ENCODE measurements at places on chromosomes 4 and X. TPM values are rescaled to one million over a fixed set of nuclear protein-coding genes. Genes with fewer than 3 reads are reported as not detected.
A peak's percentile ranks its signal among the peaks of the same experiment; 100 is the strongest.

- no peaks in the 10 kb centered on the region for H3K36me3 ChIP-seq
- H3K4me3 ChIP-seq, result no peak overlapping the region
- peaks cover 2% of the 10 kb centered on the region for H3K27me3 ChIP-seq
- no peak for DNase-seq
- no peaks in the 10 kb centered on the region for H3K4me1 ChIP-seq
- H3K27ac ChIP-seq, result no peak overlapping the region
These were observed 131.6 kb upstream of the SCML1 start for GRCh38 chrX:17605676-17606075.

DNA sequence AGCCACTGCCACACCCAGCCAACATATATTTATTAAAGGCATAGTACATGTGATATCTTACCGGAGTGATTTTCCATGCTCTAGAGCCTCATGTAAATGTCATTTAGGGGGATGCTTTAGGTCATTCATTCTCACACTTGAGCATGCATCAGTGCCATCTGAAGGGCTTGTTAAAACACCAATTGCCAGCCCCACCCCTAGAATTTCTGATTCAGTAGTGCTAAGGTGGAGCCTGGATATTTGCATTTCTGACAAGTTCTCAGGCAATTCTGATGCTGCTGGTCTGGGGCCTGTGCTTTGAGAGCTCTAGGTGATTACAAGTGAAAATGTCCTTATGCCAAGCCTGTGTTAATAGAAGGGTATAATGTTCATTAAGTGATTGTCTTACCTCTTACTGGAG, 107.7 kb downstream of the PHEX start:
- H3K27me3 ChIP-seq, result no peaks in the 10 kb centered on the region
- H3K27ac ChIP-seq, result no peak overlapping the region
- DNase-seq, result no peak
- no peak overlapping the region for H3K4me3 ChIP-seq
- H3K4me1 ChIP-seq, result peaks cover 13% of the 10 kb centered on the region

GRCh38 chr4:140579278-140579677, 10.5 kb upstream of the UCP1 start:
- no peaks in the 10 kb centered on the region for H3K36me3 ChIP-seq
- H3K27me3 ChIP-seq, result peaks cover 30% of the 10 kb centered on the region
- H3K27ac ChIP-seq, result no peak overlapping the region
- no peak overlapping the region for H3K4me3 ChIP-seq

DNA sequence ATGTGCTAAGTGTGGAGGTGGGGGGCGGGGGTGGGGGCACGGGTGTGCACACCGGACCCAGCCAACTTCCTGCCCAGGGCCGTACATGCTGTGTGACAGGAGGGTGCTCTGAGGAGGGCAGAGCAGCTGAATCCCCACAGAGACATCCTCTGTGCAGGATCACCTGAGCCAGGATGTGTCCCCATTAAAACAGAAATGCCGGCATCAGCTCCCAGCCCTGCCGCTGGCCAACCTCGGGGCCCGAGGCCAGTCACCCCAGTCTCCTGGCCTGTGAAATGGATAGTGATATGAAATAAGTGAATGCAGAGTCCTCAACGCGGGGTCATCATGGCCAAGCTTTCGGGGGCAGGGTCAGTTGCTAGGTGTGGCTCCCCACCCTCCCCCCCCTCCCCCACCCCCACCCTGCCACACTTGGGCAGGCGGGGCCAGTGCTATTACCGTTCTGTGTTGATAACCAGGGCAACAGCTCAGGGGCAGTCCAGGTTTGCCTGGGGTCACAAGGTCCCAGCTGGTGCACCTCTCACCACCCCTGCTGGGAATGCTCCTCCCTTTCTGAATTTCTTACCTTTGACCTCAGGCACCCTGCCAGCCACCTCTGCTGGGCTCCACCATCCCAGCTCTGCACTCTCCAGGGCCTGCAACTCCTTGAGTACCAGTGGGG, 227.2 kb upstream of the PSAPL1 start:
- no peaks in the 10 kb centered on the region for H3K27me3 ChIP-seq
- H3K4me1 ChIP-seq, result no peaks in the 10 kb centered on the region
- H3K27ac ChIP-seq, result no peak overlapping the region

DNA sequence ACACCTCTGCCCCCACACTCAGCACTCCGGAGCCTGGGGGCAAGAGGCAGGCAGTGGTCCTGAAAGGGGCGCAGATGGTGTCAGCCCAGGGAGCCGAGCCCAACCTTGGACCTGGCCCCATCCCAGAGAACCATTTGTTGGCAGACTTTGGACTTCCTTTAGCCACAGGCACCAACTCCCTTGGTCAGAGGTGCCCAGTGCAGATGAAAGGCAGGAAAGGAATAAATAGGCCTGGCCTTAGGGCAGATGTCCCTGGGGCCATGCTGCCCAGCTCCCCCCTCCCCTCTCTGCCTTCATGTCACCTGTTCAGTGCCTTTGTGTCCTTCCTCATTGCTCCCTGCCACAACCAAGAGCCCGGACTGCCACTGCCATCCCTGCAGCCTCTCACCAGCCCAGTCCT, 52.8 kb downstream of the SEL1L3 start:
- no peak overlapping the region for H3K4me3 ChIP-seq
- no peak overlapping the region for H3K27ac ChIP-seq
- peaks cover 22% of the 10 kb centered on the region for H3K36me3 ChIP-seq
- H3K4me1 ChIP-seq, result no peaks in the 10 kb centered on the region
- DNase-seq, result no peak

DNA sequence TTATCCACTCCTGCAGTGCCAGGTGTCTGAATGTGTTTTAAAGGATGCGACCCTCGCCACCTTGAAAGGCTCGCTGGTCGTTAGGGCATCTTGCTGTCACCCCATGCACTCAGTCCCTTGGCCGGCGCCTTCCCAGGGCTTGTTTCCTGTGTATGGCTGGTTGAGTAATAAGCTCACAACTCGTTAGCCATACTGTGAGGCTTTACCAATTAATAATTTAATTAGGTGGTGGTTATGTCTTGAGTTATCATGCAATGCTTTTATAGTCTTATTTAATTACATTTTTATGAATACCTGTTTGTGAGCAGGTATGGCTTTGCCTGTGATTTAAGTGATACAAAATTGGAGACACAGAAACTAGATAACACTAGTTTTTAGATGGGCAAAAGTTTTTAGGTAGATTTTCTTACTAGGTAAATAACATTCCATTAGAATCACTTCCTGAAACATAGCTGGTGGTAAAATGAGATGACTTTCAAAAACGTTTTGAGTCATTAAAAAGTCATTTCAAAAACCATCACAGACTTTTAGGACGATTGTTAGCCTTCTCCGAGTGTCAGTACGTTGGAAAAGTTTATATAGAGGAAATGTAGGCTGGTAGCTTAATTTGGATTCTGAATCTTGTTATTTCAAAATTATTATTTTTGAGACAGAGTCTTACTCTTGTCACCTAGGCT, 18.2 kb downstream of the PTTG2 start:
- H3K4me1 ChIP-seq, result peaks cover 37% of the 10 kb centered on the region
- H3K36me3 ChIP-seq, result no peaks in the 10 kb centered on the region
- DNase-seq, result peak; percentile 55
- H3K27me3 ChIP-seq, result no peaks in the 10 kb centered on the region
- peak overlapping the region; percentile 75 for H3K27ac ChIP-seq
- peak overlapping the region; percentile 80 for H3K4me3 ChIP-seq

DNA sequence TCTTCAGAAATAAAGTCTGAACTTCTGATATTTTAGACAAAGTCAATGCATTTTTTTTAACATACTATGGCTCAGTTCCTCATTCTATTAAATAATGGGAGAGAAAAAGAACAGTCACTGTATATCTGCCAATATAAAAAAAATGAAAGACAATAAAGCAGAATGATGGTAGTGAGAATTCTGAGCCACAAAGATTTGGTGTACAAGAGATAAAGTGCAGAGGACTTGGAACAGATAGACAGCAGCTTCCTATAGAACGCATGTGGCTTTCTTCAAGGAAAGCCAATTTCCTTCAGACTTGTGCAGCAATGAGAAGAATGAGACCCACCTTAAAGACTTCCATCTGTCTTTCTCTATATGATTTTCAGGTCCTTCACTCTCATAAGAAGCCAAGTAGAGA, 39.7 kb downstream of the RASGEF1B start:
- no peaks in the 10 kb centered on the region for H3K4me1 ChIP-seq
- no peak for DNase-seq
- no peak overlapping the region for H3K4me3 ChIP-seq

DNA sequence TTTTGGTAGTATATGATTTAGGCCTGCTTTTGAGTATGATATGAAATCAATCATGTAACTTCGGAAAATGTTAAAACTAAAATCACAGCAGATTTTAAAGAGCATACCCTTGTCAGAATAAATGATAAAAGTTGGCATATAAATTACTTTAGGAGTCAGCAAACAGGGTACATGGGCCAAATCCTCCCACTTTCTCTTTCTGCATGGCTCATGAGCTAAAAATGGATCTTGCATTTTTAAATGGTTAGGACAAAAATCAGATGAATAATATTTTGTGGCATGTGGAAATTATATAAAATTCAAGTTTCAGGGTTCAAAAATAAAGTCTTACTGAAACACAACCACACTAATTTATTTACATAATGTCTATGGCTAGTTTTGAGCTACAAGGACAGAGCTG, 214.9 kb downstream of the GASK1B start:
- no peaks in the 10 kb centered on the region for H3K4me1 ChIP-seq
- DNase-seq, result no peak
- H3K4me3 ChIP-seq, result no peak overlapping the region
- no peaks in the 10 kb centered on the region for H3K36me3 ChIP-seq
- H3K27ac ChIP-seq, result no peak overlapping the region

DNA sequence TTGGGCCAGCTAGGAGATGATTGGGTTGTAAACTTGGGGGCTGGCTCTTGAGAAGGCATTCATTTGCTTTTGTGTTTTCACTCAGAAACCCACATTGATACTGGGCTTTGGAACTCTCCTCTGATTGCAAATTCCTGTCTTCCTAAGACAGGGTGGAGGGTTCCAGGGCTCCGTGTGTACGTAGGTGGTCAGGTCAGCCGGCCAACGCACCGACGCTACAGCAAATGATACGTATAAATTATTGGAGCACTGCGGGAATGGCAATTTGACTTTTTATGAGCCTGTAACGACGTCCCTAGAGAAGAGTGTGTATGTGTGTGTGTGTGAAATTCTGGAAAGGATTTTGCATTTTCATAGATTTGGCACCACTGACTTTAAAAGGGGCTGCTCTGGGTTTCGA, 236.9 kb downstream of the SHOX start:
- H3K36me3 ChIP-seq, result no peaks in the 10 kb centered on the region
- H3K4me3 ChIP-seq, result no peak overlapping the region
- H3K4me1 ChIP-seq, result no peaks in the 10 kb centered on the region
- peaks cover 2% of the 10 kb centered on the region for H3K27me3 ChIP-seq
- DNase-seq, result no peak

DNA sequence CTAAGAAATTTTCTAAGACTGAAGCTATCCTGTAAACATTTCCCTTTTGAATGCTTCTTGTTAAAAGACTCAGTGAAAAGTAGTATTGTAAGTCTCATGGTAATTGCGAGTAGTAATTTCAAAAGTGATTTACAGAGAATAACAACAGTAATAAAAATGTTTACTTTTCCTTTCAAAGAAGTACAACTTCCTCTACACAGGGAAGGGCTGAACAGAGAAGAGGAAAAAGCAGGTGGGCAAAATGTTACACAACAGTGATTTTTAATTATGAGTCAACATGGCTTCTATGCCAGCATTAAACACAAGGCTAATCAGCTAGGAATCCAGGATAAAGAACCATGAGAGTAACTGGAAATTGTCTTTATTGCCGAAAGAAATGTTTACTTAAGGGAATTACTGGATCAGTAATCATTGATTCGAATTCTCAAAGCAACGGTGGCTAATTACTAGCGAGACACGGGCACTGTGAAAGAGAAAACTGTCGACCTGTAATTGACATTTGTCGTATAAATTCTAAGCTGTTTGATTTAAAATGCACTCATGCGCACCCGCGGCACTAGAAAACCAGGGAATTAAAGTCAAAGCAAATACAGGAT, 15.4 kb downstream of the UTP3 start:
- no peak for DNase-seq
- peak overlapping the region; percentile 90 for H3K4me3 ChIP-seq
- H3K36me3 ChIP-seq, result peaks cover 1% of the 10 kb centered on the region
- peaks cover 19% of the 10 kb centered on the region for H3K4me1 ChIP-seq
- no peaks in the 10 kb centered on the region for H3K27me3 ChIP-seq

DNA sequence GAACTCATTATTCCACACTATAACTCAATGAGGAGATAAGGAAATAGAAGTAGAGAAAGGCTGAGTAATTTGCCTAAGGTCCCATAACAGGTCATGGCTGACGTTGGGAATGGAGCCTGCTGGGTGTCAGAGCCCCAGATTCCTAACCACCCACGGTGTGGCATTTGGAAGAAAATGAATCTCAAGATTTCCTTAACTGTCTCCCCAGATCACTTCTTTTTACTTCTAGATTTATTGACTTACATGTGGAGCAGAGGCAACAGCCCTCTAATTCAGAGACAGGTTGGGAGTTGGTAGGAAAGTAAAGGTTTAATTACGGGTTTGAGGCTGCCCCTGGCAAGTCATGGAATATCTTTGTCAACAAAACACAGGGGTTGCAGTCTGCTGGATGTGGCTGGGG, 134.0 kb downstream of the ARHGAP10 start:
- H3K4me3 ChIP-seq, result no peak overlapping the region
- no peaks in the 10 kb centered on the region for H3K27me3 ChIP-seq
- H3K4me1 ChIP-seq, result no peaks in the 10 kb centered on the region
- H3K27ac ChIP-seq, result no peak overlapping the region

- no peak for DNase-seq
- H3K4me1 ChIP-seq, result peaks cover 2% of the 10 kb centered on the region
- no peak overlapping the region for H3K27ac ChIP-seq
- no peak overlapping the region for H3K4me3 ChIP-seq
- H3K36me3 ChIP-seq, result no peaks in the 10 kb centered on the region
These were observed 5.4 kb upstream of the MMRN1 start for GRCh38 chr4:89889289-89889688.

- DNase-seq, result no peak
- H3K27ac ChIP-seq, result no peak overlapping the region
- H3K4me3 ChIP-seq, result no peak overlapping the region
- H3K27me3 ChIP-seq, result no peaks in the 10 kb centered on the region
- H3K4me1 ChIP-seq, result no peaks in the 10 kb centered on the region
These were observed 177.8 kb upstream of the C1QTNF7 start for GRCh38 chr4:15250021-15250441.

DNA sequence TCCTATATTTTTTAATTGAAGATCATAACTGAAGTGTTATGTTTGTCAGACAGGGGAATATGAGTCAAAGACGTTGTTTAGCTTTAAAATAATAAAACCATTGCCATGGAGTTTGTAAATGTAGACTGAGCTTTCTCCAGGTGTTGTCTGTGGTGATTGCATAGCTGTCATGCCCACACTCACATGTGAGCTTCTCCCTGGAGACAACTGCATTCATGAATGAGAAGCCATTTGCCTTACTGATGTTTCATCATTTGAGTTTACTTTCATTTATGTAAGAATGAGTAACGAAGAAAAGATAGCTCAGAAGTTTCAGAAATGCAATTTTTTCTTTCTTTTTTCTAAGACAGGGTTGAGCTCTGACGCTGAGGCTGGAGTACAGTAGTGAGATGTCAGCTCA, 339.1 kb downstream of the GALNTL6 start:
- no peaks in the 10 kb centered on the region for H3K4me1 ChIP-seq
- H3K4me3 ChIP-seq, result no peak overlapping the region
- H3K36me3 ChIP-seq, result no peaks in the 10 kb centered on the region
- no peak for DNase-seq

The IDUA gene
- 9.0 TPM for total RNA-seq

The TLL1 gene
- total RNA-seq, result not detected

The PQBP1 gene
- 73.4 TPM for total RNA-seq

The CCDC149 gene
- total RNA-seq, result 0.16 TPM

The MAGEA12 gene
- total RNA-seq, result not detected

The RAB33A gene
- 24.7 TPM for total RNA-seq

The SLAIN2 gene
- 140 TPM for total RNA-seq

The PRRG1 gene
- total RNA-seq, result not detected

The SPATA4 gene
- total RNA-seq, result not detected

Data from activated CD4-positive, alpha-beta T cell treated with anti-CD3 and anti-CD28 coated beads for 36 hours (primary cell).